ENCODE measurements at places on chromosomes 16 and 17.

DNA sequence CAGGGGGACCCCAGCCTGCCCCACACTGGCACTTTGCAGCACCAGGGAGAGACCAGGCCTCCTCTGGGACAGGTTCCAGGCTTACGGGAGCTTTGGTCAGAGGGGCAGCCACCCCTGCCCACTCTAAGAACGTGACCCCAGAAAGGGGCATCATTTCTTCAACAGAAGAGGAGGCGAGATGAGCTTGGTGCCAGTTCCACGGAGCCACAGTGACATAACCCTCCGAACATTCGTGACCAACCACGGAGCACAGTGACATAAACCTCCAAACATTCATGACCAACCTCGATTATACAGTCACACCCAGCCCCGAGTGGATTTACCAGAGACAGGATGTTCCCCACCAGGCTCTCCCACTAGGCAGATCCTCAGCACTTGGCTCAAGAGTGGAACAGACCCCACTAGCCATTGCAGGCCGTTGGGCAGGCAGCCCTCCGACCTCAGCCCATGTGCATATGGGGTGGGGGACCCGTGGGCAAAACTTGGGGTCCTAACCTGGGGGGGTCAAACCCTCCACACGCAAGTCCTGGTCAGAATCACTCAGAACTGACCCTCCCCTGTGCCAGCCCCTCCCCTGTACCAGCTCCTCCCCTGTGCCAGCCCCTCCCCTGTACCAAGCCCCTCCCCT lies 112.9 kb downstream of the METRNL start:
- no peak for DNase-seq

DNA sequence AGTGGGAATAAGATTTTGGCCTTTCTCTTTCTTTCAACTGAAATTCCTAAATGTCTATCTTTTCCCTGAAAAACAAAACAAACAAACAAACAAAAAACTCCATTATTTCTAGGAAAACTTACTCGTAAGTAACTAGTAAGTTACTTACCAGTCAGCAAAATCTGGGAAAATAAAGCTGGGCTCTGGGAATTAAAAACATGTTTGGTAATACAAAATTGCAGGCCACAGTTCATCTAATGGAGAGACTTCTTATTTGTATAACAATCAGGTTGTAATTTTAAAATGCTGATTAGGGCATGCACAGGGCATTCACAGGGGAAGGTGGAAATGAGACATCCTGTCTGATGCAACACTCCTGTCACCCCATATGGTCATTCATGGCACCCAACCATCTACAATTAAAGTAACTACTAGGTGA lies 3.8 kb upstream of the WIPI1 start:
- no peak for DNase-seq

DNA sequence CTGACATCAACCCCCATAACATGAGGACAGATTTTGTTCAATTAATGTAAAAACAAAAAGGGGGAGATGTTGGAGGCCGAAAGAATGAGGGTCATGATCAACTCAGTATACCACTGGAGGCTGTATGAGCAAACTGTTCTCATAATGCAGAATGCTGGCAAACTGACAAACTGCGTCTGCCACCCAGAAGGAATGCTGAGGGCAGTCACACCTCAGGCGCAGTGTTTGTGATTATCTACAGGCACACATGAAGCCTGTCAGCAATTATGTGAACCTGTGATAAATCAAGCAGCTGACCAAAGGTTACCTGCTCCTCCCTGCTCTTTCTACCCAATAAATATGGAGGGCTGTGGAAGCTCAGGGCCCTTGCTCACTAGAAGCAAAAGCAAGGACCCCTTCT lies 27.3 kb downstream of the CD300LG start:
- DNase-seq = no peak

DNA sequence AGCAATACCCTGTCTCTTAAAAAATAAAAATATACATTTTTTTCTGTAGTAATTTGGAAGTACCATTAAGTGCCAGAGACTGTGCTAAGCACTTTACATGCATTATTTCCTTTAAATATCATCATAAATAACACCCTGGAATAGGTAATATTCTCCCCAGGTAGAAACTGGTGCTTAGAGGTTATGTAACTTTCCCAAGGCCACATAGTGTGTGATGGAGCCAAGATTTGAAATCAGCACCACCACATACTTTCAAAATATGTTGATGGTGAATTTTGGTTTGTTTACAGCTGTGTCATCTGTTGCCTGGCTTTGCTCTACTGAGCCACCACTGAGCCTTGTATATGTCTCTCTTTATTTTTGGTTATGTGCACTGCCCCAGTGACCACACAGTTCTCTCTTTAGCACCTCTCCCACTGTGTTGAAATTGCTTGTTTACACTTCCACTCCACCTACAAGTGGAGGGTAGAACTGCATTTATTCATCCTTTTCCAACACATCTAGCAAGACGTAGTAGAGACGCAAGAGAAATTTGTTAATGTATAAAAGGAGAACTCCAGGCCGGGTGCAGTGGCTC lies 19.0 kb upstream of the NBR1 start:
- DNase-seq = no peak

GRCh38 chr17:12549499-12550041 lies 116.1 kb upstream of the MYOCD start:
- DNase-seq = no peak

- DNase-seq = no peak
Observed at GRCh38 chr17:4152471-4152870, 9.5 kb downstream of the CYB5D2 start.

GRCh38 chr16:84741340-84741830 lies 41.6 kb downstream of the USP10 start:
- no peak for DNase-seq

DNA sequence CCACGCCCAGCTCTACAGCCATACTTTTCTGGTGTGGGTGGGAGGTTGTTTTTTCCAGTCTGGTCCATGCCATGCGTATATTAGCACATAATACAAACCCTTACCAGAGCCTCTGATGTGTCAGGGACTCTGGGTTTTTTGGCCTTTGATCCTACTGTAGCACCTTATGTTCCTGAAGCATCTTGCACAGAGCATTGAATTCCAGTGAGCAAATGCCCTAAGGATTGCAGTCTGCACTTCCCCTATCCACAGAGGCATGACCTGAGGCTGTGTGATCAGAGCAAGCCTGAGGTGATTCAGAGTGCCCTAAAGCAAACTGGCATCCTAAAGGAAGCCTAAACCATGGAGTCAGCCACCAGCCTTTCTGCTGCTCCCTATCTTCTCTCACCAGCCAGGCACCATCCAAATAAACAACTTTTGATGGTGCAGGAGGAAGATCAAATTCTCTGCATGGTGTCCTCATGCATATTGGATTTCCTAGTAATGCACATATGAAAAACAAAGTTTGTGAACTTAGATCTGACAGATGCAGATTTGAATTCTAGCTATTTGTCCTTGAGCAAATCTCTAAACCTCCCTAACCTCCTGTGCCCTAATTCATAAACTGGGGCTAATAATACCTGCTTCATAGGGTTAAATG lies 41.2 kb upstream of the HAS3 start:
- DNase-seq = no peak

GRCh38 chr17:43356999-43357398 lies 41.8 kb upstream of the ARL4D start:
- no peak for DNase-seq

DNA sequence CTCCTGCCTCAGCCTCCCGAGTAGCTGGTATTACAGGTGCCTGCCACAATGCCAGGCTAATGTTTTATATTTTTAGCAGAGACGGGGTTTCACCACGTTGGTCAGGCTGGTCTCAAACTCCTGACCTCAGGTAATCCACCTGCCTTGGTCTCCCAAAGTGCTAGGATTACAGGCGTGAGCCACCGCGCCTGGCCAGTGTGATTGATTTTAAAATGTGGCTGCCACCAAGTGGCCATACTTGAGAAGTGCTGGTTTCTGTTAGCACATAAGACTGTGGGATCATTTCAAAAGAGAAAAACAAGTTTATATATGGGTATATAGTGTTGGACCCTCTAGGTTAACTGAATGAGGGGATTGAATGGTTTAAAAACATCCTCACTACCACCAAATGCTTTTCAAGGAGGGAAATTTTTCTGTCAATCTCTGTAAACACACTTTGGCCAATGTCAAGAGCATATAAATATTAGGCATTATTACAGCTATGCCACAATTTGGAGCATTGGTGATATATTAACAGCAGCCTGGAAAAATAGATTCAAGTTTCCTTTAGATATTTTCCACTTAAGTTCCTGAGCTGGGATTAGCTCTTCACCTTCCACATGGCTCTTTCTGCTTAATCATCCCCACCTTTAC lies 13.5 kb upstream of the DHRS13 start:
- no peak for DNase-seq

GRCh38 chr16:84175350-84176081 lies 11.3 kb downstream of the TAF1C start:
- peak; percentile 53 for DNase-seq

- DNase-seq = no peak
Observed at GRCh38 chr16:71767060-71767900, 41.4 kb downstream of the AP1G1 start.

DNA sequence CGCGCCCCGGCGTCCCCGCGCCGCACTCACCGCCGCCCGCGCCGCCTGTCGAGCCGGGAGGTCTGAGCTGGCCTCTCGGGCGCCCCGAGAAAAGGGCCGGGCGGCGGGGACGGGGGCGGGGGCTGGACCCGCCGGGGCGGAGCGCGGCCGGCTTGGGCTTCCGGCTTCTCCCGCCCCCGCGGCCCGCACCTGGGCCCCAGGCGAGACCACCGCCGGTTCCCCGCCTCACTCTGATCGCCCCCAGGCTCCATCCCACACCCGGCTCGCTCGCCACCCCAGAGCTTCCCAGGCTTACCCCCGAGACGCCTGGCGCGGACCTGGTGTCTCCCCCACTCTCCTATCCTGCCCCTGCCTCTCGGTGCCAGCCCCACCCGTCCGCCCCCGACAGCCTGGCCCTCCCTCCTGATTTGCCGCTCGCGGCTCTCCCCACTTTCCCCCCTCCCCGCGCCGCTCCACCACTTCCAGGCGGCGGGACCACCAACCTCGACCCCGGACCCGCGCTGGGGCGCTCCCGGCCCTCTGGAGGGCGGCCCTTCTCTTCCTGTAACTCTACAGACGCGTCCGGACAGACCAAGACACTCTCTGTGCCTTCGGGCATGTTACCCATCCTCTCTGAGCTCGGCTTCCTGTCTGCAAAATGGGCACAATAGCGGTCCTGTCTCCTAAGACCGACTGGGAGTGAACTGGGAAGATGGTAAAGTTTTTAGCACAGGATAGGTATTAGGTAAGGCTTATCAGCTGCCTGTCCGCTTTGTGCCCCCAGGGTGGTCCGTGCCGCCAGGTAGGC lies at the start of gene LITAF:
Gene LITAF, minus strand, starts transcription at position 64 of the 787 bp plus-strand sequence. CDS start 30,189 bp downstream, outside the sequence.
- peak; percentile 32 for DNase-seq

- DNase-seq = no peak
Observed at GRCh38 chr16:53680756-53681155, 22.9 kb downstream of the RPGRIP1L start.

DNA sequence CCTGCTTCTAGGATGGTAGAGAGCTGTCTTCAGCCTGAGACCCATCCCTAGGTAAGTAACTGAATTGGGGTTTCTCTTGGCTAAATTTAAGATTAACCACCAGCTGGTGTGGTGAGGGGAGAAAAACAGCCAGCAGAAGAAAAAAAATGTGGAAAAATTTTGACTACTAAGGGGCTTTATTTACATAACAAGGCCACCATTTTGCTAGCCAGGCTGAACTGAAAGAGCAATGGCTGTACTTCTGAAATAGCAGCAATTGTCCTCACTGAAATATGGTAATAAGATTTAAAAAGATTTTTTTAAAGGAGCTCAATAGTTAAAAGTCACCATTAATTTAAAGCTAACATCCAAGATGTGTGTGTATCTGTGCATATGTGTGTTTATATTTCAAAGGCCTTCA lies 12.4 kb upstream of the TRIM25 start:
- DNase-seq = no peak

DNA sequence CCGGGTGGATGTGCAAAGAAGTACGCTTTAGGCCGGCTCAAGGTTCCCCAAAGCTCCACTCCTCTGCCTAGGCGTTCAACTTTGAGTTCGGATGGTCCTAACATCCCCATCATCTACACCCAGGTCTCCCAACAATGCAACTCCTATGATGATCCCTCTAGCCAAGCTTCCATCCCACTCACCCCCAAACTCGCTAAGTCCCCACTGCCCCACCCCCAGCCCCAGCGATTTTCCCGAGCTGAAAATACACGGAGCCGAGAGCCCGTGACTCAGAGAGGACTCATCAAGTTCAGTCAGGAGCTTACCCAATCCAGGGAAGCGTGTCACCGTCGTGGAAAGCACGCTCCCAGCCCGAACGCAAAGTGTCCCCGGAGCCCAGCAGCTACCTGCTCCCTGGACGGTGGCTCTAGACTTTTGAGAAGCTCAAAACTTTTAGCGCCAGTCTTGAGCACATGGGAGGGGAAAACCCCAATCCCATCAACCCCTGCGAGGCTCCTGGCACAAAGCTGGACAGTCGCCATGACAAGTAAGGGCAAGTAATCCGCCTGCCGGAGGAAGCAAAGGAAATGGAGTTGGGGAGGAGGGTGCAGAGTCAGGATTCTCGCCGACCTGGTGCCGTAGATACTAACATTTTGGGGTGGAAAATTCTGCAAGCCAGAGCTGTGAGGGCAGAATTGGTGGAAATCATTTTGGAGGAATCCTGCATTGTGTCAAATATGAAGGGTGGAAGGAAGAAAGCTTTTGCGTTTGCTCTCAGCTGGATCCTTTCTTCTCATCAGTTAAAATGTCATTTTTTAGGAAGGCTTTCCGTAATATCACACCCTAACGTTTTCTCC lies at the start of gene TP53:
Gene TP53, minus strand, starts transcription at position 419 of the 836 bp plus-strand sequence. CDS start 10,896 bp downstream, outside the sequence.
- DNase-seq = peak; percentile 77

DNA sequence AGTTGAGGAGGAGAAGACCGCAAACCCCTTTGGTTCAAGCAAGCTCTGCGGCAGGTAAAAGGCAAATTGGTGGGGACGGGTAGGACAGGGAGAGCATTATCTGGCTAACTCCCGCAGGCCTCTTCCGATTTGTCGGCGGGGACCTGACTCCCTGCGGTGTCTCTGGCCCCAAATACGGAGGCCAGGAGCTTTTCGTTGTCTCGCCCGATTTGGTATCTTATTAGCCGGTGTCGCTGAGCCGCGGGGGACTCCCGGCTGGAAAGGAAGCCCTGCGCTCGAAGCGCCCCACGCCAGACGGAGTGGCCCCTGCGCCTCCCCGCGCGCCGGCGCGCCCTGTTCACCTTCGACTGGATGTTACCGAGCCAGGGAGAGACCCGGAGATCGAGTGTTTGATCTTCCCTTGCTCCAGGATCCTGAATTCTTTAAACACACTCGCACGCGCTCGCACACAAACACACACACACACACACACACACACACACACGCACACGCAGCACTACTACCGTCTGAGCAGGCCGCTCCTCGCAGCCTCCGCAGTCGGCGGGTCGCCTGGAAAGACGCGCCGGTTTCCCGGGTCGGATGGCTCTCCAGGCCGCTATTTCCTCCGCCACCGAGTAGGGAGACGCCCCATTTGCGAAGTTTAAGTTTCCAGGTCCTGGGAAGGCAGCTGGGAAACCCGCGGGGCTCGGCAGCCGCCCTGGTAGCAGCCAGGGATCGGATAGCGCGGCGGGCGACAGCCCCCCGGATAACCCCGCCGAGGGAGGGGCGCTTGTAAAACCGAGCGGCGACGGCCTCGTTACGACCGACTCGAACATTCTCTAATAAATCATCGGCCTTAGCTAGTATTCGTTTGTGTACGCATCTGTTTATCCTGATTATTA lies 3.3 kb downstream of the PRAC1 start:
- DNase-seq = no peak

GRCh38 chr16:65126845-65127624 lies 5.2 kb upstream of the CDH11 start:
- DNase-seq = no peak

Measured in stimulated activated CD4-positive, alpha-beta T cell treated with anti-CD3 and anti-CD28 coated beads, Interleukin-1b, Interleukin-23, amount 100 ng/mL, for 4 hours (primary cell).